ENCODE measurements at places on chromosomes 3 and 15. TPM values are rescaled to one million over a fixed set of nuclear protein-coding genes. Genes with fewer than 3 reads are reported as not detected.

Gene SLC49A4
- polyA plus RNA-seq: 13.4 TPM

DNA sequence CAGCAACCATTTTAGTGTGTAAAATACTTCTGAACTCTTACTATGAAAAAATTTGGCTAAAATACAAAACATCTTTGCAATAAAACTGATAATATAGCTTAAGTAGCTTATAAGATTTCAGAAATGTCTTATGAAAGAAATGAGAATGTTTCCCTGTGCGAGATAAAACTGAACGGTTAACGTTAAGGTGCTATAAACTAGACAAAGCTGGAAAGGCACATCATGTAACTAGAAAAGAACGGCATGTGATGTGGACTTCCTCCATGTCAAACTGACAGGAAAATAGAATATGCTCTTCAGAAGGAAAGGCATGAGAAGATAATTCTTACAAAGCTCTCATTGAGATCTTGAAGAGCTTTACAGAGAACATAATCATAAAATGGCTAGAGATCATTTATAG lies 36.5 kb downstream of the NCK1 start:
- DNase-seq: no peak

GRCh38 chr3:194283221-194284006 lies 67.7 kb downstream of the CPN2 start:
- DNase-seq: no peak

- no peak for DNase-seq
These were observed 63.3 kb upstream of the SEC61A1 start for GRCh38 chr3:127988770-127989557.

Gene SV2B
- 0.10 TPM for polyA plus RNA-seq

GRCh38 chr3:72113964-72114363 lies 329.0 kb upstream of the PROK2 start:
- DNase-seq: no peak

DNA sequence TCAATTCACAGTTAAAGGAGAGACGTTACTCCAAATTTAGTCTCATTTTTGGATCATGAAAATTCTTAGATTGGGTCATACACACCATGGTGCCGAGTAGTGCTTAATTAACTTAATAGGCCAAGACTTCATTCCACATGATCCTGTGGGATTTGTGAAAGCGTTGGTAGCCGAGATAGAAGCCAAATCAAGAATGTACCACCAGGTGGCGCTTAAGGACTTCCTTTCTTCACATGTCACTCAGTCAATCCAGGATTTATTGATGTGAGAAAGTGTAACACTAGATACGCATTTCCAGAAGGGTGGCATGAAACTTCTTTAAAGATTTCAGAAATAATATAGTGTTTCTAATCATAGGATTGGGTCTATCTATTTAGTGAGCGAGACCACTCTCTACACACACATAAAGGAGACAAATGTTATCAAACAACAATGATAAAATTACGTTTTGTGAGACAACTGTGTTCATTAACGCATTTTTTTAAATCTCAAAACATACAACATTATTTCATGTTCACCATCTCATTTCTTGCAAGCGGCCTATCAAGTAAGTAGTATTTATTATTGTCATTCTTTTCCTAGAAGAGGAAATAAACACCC lies 436.1 kb downstream of the CHL1 start:
- DNase-seq: no peak

GRCh38 chr15:42315521-42315920 lies 42.3 kb upstream of the TMEM87A start:
- no peak for DNase-seq

DNA sequence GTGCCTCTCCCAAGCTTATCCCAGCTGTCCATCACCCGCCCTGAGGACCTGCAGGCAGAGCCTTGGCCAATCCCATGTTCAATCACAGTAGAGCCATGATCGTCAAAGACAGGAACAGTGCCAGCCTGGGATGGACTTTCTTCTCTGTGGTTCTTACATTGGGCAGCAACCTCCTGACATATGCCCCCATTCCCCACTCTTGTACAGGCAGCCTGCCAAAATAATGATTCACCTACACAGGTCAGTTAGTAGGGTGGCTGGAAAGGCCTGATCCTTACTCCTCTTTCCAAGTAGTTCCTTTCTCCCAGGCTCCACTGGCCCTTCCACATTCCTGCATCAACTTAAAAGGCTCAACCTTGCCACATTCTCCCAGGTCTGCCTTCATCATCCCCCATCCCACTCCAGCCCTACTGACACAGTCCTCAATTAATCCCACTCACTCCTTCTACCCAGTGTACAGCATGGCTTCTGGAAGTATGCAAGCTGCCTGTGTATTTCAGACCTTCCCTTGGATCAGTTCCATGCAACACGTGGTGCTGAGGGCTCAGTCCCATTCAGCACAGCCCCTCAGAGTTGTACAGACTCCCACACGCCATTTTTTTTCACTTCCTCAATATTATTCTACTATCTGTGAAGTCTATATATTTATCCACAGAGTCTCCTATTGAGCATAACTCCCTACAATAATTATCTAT lies 189.8 kb downstream of the NTRK3 start:
- DNase-seq: no peak

Gene SCAMP5
- 4.6 TPM for polyA plus RNA-seq

DNA sequence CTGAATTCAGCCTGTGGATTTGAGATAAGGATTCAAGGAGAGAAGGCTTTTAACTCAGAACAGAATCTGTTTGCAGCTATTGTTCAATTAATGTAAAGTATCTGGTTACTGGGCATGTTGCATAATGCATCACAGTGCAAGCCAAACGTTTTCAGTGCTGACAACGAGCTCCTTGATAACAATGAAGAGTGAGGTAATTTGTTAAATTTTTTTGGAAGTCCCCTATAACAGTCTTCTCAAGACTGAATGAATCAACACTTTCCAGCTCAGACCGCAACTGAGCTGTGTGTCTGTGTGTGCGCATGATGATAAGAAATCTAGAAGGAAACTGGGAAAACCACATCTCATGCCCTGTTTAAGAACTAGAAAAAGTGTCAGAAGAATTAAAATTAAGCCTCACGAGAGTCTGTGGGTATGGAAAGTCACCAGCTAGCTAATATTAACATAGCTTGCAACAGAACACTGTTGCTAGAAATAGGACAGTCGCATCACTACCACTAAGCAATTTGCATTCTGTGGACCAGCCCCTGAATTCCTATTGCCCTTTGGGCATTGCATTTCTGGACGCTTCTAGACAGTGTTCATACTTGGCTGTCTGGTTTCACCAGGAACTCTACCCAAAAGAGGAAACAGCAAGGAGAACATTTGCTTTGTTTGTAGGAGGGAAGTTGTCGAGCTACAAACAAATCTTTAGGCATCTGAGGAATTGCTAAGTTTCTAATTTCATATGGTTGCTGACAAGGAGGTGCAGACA lies 43.7 kb upstream of the ATP2C1 start:
- no peak for DNase-seq

DNA sequence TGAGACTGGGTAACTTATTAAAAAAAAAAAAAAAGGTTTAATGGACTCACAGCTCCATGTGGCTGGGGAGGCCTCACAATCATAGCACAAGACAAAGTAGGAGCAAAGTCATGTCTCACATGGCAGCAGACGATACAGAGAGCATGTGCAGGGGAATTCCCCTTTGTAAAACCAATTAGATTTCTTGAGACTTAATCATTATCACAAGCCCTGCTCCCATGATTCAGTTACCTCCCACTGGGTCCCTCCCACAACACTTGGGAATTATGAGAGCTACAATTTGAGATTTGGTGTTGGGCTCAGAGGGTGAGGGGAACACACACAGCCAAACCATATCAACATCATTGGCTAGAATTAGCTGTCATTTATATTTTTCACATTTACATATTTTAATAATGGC lies 221.0 kb downstream of the RSRC1 start:
- no peak for DNase-seq

- DNase-seq: no peak
These were observed 86.1 kb downstream of the XXYLT1 start for GRCh38 chr3:195184716-195185421.

- peak; percentile 61 for DNase-seq
These were observed 34.1 kb upstream of the LIMD1 start for GRCh38 chr3:45560281-45560971.

- peak; percentile 14 for DNase-seq
These were observed 65.8 kb downstream of the MRPL46 start for GRCh38 chr15:88401251-88401995.
